ENCODE measurements at places on chromosomes 13 and 19.

DNA sequence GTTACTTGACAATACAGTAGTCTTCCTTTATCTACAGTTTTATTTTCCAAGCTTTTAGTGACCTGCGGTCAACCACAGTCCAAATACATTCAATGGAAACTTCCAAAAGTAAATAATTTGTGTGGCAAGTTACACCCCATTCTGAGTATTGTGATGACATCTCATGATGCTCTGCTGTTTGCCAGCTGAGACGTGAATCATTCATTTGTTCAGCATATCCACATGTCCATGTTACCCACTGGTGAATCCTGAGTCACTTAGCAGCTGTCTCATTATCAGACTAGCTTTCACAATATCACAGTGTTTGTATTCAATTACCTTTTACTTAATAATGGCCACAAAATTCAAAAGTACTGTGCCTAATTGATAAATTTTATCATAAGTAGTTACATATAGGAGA, 179.8 kb downstream of the PRR20E start:
- no peak for DNase-seq

- peak; percentile 65 for DNase-seq
These were observed 20.2 kb downstream of the BBC3 start for GRCh38 chr19:47210689-47211316.

GRCh38 chr19:42850981-42851717, 28.4 kb downstream of the PSG1 start:
- DNase-seq: no peak

GRCh38 chr13:46176756-46177155, 5.2 kb downstream of the LCP1 start:
- no peak for DNase-seq

- DNase-seq: no peak
These were observed 5.3 kb downstream of the CATSPERG start for GRCh38 chr19:38340927-38341326.

DNA sequence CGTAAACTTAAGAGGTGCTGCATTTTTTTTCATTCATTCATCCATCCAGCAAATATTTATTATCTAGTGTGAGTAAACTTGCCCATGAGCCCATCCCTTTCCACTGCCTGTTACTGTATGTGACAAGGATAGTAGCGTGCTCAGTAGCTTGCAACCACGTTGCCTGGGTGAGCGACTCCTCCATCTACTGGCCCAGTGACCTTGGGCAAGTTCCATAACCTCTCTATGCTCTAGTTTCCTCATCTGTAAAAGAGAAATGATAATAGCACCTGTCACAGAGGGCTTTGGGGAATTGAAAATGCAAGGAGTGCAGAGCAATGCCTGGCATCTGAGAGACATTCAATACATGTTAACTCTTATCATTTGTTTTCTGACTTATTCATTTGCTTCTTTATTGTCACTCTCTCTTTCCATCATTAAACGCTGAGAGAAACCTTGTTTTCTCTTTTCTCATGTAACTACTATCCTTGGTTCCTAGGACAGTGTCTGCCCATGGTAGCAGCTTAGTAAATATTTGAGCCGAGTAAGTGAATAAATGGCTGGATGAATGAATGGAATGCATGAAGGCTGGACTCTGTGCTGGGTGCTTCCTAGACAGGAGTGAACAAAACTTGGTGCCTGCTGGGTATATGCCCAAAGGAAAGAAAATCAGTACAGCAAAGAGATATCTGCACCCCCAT, 19.9 kb downstream of the LRCH1 start:
- no peak for DNase-seq

GRCh38 chr19:30063650-30064347, 121.8 kb downstream of the URI1 start:
- DNase-seq: no peak

DNA sequence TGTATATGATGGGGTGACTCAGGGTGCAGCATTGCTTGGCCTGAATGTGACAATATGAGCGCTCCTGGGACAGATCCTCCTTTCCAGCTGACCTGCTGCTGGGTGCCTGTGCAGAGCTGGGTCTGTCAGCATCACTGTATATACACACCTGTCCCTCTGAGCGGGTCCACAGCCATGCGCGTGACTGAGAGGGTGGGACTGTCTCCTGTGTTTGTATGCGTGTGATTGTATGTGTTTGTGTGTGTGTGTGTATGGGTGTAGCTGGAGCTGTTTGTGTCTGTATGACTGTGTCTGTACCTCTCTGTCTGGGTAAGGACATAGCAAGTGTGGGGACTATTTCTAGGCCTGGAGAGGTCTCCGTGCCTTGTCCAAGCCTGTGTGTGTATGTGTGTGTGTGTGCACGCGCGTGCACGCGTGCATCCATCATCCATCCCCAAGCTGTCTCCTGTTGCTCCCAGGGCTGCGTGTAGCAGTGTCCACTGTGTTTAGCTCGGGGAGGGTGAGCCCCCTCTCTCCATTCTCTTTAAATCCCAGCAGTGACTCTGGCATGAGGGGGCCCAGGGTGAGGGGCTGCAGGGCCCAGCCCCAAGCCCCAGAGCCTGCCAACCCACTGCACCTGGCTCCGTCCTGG, 8.3 kb downstream of the IGLON5 start:
- no peak for DNase-seq

GRCh38 chr13:81194362-81194761, 853.4 kb upstream of the SPRY2 start:
- no peak for DNase-seq

DNA sequence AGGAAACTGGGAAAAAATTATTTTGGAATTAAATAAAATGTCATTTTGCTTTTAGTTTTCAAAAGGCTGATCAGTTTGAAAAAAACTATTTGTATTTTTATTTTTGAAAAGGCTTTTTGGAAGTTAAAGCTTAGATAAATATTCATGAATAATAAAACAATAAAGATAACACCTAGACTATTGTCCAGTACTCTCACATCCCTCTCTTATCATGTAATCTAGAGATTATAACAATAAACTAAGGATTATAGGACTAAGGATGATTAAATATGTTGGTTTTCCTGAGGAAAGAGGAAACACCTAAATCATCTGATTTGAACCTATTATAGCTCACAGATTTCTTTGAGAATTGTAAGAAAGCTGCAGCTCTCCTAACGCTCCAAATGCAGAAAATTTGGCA, 81.4 kb upstream of the AKAP11 start:
- no peak for DNase-seq

DNA sequence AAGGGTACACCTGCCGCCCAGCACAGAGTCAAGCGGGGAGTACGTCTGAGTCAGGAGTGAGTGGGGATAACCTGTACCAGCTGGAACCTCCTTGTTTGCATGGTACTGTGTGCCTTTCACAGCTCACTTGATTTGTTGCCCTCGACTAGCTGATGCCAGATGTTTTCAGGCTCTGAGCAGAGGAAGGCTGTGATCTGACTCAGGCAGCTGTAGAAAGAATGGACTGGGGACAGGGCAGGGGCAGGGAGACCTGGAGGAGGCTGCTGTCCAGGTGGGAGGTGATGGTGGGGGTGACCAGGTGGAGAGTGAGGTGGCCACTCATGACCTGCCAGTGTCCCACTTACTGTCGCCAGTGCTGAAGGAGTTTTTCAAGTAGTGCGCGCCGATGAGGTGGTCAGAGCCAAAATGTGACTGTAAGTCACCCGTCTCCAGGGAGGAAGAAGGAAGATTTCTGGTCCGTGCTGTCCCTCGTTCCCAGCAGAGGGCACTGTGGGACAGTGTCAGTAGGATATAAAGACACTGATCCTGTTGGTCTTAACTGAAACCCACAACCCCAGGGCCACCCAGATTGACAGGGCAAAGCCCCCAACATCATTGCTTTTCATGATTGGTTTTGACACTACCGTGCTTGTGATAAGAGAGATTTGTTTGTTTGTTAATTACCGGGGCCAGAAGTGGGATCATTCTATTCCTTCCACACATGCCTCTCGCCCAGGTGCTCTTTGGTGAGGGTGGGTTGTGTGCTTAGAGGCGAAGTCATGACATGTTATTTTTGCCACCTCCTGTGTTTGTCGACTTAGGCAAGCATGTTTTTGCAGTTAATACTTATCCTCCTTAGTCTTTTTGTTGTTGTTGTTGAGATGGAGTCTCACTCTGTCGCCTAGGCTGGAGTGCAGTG, 128.4 kb downstream of the DPF1 start:
- peak; percentile 6 for DNase-seq

DNA sequence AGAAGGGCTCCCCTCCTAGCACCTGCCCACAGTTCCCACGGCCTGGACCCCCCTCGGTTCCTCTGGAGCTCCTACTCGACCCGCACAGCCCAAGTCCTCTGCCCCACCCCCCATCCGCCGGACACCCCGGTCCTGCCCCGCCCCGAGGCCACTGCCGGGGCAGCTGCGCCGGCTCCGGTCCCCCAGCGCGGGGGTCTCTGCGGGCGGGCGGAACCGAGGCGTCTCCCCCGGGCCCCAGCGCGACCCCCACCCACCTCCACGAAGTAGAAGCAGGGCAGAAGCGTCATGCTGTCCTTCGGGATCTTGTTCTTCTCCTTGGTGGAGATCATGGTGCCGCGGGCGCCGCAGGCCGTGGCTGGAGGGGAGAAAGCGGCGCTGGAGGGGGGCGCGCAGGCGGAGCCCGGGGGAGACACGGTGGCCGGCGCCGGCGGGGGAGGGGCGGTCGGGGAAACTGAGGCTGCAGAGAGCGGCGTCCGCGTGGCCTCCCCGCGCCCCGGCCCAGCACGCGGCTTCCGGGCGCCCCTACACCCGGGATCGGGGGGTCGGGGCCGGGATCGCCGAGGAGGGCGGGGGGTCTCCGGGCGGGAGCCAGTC, 427 bp downstream of the PLPPR3 start:
- no peak for DNase-seq

DNA sequence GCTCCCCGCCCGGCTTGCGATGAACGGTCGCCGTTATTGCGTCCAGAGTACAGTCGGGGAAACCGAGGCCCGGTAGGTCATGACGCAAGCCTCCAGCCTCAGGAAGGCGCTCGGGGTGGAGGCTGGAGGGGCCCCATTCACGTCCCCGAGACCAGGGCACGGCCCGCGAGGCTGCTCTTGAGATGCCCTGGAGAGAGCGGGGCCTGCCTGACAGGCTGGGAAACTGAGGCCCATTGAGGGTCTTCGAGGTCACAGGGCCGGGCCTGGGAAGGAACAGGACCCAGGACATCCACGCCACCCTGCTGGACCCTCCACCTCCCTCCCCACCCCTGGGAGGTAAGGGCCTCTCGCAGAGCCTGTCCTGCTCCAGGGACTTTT, 367 bp downstream of the NDUFS7 start:
- DNase-seq: no peak

GRCh38 chr13:80251403-80251802, 89.5 kb downstream of the SPRY2 start:
- DNase-seq: no peak

DNA sequence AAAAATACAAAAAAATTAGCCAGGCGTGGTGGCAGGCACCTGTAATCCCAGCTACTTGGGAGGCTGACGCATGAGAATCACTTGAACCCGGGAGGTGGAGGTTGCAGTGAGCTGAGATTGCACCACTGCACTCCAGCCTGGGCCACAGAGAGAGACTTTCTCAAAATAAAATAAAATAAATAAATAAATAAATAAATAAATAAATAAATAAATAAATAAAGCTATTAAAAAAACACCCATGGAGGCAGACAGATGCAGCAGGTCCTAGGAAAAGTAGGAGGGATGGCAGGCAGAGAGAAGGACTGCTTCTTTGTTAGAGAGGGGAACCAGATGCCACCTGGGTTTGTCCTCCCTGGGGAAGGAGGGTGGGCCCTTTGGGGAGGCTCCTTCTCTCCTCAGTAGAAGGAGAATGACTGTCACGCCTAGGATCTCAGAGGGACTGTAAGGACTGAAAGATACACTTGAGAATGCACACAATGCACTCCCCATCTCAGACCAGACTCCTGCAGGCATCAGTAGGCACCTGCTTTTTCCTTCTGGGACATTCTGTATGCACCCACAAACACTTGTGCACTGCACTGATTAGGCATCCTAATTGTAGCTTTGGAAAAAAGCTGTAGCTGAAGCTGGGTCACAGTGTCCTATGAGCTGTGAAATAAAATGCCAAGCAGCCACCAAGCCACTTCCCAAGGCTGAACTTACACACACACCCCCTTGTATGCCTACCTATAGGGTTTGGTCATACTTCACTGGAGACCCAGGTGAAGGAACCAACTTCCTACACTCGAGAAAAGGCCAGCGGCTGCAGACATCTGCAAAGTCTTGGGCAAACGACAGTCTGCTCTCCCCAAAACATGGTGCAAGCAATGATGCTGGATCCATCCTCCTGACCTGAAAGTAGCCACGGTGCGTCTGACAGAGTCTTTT, 18.9 kb upstream of the SLC35E1 start:
- no peak for DNase-seq

DNA sequence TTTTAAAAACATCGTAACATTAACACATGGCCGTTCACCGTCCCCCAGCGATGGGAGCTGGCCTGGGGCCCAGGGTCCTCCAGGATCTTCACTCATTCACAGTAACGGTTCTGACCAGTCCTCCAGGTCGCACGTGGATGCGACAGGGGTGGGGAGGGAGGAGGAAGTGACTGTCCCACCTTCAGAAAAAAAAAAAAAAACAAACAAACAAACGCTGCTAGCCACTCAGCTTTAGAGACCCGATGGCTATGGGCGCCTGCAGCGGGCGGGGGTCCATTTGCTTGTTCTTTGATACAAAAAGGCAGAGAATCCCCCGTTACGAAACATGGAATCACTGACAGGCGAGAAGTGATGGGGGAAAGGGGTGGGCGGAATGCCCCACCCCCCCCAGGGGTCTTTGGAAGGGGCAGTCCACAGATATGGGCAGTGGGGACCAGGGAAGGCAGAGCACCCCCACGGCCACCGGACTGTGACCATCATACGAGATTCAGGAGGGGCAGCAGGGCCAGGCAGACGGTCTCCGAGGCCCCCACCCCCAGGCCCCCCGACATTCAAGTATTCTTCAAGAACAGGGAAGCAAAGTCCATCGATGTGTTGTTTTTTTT, 13.3 kb downstream of the MKNK2 start:
- DNase-seq: no peak

- no peak for DNase-seq
These were observed 22.8 kb upstream of the CEACAM20 start for GRCh38 chr19:44552324-44552723.

DNA sequence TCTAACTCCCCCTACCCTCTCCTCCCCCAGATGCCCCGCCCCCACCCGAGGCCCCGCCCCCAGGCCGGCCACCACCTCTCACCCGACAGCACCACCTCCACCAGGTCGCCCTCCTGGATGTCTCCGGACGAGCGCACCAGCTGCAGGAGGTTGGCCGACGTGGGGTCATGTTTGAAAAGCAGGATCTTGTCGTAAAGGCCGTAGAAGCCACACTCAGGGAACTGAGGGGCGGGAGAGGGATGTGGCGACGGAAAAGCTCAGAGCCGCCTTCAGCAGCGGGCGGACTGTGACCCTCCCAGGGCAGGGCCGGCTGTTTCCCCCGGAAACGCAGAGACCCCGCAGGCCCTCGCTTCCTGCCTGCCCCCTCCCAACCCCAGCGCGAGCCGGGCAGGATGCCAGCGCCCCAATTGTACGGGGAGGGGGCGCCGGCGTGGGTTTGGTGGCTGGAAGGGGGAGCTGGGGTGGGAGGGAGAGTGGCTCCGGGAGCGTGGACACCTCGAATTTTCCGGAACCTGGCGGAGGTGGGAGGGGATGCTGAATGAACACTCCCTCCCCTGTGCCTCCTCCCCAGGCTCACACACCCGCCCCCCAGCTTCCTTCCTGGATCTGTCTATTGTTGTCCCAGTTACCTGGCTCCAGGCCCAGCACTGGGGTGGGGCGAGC, 3.0 kb downstream of the PRKD2 start:
- peak; percentile 42 for DNase-seq

GRCh38 chr19:4548238-4548584, 8.4 kb upstream of the LRG1 start:
- DNase-seq: no peak

All from stimulated activated CD4-positive, alpha-beta T cell treated with anti-CD3 and anti-CD28 coated beads, TNF-alpha, amount 100 ng/mL, for 1 hour (primary cell).